Stimulated activated CD4-positive, alpha-beta T cell treated with anti-CD3 and anti-CD28 coated beads, TNF-alpha, amount 100 ng/mL, for 4 hours (primary cell): ENCODE measurements at places on chromosomes 11 and 22.

- no peak for DNase-seq
Measured at GRCh38 chr11:65380460-65381119, 1.9 kb downstream of the SLC25A45 start.

GRCh38 chr11:59560702-59561473 lies 49.5 kb downstream of the OR4D9 start:
- peak; percentile 69 for DNase-seq

DNA sequence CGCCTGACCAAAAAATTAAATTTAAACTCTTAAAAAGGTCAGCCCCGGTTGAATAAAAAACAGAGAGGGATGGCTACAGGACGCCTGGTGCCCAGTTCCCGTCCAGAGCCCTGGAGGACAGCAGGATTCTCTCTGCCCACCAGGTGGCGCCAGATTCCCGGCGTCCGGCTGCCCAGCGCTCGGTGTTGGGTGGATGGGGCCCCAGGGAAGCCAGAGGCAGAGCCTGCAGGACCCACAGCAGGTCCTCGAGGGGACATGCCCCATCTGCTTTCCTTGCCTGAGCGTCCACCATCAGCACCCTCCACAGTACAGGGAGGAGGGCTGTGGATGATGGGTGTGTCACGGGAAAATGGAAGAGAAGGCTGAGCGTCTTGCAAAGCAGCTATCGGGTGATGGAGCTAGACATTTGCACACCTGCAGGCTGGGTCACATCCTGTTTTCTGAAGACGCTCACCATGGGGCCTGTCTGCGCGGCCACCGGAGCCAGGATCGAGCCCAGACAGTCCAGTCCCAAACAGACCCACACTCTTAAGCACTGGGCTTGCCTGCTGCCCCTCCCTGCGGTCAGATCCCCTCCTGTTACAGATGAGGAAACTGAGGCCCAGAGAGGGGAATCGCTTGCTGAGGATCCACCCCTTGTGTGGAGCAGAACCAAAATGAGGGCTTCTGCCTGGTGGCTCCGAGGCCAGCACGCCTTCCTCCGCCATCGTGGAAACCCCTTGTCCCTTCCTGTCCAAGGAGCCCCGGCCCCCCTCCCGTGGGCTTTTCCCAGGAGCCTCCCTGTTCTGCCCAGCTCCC lies 18.5 kb upstream of the CBX7 start:
- DNase-seq: peak; percentile 79

DNA sequence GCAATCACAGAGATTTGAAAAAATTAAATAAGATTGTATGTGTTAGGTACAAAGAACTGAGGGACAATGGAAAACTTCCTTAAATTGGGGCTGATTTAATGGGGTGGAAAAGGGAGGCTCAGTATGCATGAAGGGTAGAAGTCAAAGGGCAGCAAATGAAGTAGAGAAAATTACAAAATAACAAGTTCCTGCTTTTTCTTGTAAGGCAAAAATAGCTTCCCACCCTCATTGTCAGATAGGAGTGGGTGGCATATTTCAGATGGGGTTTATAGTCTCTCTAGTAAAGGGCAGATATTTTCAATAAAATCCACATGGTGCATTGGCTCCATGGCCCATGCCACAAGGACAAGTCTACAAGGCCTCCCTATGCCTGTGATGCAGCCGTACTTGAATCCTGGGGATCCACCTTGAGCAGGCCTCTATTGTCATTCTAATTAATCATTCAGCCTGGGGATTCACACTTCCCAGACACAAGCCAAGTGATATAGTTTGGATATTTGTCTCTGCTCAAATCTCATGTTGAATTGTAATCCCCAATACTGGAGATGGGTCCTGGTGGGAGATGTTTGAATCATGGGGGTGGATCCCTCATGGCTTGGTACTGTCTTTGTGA lies 36.7 kb upstream of the SESN3 start:
- DNase-seq: no peak

DNA sequence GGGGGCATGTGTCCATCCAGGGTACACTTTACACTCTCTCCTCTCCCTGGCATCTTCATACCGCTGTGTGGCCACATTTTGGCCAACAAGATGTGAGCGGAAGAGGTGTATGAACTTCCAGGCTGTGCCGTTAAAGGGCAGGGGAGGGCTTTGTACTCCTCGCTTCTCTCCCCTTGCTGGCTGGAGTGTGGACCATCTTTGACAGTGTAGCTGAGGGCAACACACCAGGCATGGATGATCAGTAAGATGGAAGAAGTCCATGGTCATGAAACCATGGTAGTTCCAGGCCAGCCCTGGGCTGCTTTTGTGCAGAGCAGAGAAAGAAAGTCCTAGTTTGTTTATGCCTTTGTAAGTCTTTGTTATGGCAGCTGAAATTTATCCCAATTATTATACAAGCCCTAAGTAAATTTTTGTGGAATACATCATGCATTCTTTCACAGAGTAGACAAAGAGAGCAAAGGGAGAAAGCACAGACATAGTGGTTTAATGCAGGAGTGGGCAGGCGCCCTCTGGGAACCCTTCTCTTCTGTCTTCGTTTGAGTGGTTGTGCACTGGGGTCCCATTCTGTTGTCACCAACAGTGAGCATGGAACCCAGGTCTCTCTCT lies 70.4 kb downstream of the FBXO7 start:
- DNase-seq: no peak

DNA sequence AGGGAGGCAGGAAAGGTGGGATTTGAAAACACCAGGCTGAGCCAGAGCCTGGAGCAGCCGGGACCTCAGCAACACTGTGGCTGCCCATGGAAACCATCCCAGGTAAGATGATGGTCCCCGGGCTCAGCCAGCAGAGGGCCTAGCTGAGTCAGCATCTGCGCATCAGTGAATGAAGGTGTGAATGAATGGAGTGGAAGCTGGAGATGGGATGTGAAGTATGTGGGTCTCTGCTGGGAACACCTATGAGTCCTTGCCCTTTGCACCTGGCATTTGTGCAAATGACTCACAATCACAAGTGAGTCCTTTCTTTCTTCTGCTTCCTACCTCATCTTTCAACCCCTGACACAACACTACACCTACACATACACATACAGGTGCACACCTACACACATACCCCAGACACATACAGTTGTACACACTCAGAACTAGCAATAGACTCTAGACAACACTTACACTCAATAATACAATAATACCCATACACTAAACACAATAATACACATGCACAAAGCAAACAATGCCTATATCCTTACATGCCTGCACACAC lies 62.8 kb upstream of the PRDM11 start:
- no peak for DNase-seq

GRCh38 chr11:128422576-128423370 lies 164.6 kb downstream of the ETS1 start:
- DNase-seq: peak; percentile 57

GRCh38 chr11:100612766-100613165 lies 74.3 kb upstream of the ARHGAP42 start:
- DNase-seq: no peak

DNA sequence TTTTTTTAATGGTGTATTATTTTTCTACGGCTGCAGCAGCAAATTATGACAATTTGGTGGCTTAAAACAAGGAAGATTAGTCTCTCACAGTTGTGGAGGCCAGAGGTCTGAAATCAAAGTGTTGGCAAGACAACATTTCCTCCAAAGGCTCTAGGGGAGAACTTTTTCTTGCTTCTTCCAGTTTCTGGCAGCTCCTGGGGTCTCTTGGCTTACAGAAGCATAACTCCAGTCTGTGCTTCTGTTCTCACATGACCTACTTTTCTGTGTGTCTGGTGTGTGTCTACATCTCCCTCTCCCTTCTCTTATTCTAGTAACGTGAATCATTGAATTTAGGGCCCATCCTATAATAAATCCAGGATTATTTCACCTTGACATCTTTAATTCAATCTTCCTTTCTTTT lies 551.9 kb upstream of the LUZP2 start:
- DNase-seq: no peak

DNA sequence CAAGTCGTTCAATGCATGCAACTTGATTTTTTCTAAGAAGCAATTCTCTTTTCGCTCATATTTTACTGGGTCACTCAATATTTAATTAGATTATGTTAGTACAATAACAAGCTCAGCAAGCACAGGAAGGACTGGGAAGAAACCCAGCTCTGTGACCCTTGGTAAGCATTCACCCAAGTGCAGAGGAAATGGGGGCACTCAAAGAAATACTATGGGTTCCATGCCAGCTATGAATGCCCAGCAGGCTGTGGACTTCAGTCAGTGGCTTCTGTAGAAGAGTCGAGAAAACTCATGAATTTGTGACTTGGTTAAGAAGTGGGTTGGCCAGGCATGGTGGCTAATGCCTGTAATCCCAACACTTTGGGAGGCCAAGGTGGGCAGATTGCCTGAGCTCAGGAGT lies 123.6 kb downstream of the GALNT18 start:
- DNase-seq: no peak
